ENCODE measurements at places on chromosomes 1 and 21.

DNA sequence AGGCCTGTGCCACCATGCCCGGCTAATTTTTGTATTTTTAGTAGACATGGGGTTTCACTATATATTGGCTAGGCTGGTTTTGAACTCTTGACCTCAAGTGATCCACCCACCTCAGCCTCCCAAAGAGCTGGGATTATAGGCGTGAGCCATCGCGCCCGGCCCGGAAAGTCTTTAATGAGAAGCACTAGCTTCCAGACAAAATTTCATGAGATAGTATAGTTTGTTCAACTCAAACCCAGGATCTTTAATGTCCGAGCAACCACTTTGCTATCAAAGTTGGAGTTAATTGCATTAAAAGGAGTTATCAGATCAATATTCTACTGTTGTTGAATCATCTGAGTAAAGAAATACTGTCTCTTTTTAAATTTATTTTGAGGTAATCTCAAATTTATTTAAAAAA is 4.8 kb downstream of the TSNAX start:
- DNase-seq: no peak

DNA sequence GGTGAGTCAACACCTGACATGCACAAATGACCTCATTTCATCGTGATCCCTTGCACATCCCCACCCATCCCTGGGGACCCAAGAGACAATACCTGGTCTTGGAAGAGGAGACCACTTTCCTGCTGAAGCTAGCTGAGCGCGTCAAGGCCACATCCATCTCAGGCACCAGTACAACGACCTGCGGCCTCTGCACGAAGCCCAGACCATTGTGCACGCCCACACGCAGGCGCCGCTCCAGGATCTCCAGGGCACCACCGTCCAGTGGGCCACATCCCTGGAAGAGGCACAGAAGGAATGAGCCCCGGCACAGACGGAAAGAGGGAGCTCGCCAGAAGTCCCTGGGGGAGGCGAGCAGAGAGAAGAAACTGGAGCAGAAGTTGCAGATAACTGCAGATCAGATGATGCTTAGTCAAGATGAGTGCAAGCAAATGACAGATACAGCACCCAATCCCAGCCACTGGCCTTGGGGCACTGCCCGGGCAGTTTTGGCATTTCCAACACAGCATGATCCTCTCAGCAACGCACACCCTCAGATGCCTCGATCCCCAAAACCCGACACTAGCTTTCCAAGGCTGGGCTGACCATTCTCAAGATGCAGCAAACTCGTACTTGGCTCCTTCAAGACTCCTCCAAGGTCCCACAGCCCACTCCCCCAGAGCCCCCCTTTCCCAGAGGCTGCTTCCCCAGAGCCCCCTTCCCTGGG is 44.1 kb downstream of the NPHP4 start:
- DNase-seq: no peak

- DNase-seq: no peak
Measured at GRCh38 chr1:46492269-46492853, 2.7 kb downstream of the DMBX1 start.

GRCh38 chr21:45056917-45057560 is 17.3 kb upstream of the ADARB1 start:
- no peak for DNase-seq

Data from WERI-Rb-1 (cell line).